Stimulated activated CD8-positive, alpha-beta memory T cell treated with anti-CD3 and anti-CD28 coated beads, Interleukin-2, amount 100 ng/mL, for 48 hours (primary cell): ENCODE measurements at places on chromosomes 7 and 10.
A peak's percentile ranks its signal among the peaks of the same experiment; 100 is the strongest.

GRCh38 chr7:7911369-7912123, 57.0 kb upstream of the GLCCI1 start:
- no peak for DNase-seq

DNA sequence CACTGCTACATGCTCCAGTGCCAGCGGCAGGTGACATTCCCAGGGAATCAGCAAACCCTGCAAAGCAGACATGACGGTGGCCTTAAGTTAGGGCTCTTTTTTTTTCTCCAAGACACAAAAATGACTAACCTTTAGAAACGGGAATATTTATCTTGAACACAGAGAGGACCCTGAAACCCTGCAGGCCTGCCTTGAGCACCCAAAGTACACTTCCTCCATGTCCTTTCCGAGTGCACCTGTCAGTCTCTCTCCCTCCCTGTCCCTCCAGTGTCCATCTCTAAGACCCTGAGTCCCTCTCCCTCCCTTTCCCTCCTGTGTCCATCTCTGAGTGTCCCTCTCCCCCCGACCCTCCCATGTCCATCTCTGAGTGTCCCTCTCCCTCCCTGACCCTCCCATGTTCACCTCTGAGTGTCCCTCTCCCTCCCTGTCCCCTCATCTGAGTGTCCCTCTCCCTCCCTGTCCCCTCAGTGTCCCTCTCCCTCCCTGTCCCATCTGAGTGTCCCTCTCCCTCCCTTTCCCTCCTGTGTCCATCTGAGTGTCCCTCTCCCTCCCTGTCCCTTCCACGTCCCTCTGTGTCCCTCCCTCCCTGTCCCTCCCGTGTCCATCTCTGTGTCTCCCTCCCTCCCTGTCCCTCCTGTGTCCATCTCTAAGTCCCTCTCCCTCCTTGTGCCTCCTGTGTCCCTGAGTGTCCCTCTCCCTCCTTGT, 51.2 kb upstream of the CAMK2B start:
- no peak for DNase-seq

GRCh38 chr10:120403109-120403508, 53.9 kb upstream of the PLPP4 start:
- no peak for DNase-seq

DNA sequence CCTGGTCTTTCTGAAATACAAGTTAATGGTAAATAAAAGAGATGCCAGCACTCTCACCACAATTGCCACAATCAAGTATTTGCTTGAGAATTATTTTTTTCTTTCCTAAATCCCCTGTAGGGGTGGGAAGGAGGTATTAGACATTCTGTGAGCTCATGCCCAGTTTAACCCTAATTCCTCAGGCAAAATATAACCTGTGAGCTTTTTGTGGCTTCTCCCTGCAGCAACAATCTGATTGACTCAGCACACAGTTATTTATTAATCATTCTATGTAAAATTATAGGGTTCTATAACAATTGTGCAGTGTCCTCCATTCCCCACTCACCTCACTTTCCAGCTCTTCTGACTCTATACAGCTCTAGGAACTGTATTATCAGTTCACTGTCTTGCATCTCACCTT, 66.3 kb downstream of the GLI3 start:
- no peak for DNase-seq

DNA sequence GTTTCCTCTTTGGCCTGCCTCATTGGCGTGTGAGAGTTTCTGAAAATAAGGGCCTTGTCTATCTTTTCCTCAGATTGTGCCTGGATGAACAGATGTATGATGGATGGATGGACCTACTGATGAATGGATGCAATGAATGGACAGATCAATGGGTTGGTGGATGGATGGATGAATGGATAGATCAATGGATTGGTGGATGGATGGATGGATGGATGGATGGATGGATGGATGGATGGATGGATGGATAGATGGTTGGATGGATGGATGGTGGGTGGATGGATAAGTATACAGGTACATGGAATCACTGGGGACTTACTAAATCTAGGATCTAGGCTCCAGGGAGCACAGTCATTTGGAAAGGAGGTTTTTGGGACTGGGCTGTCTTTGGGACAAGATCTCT, 331.9 kb downstream of the GRID1 start:
- DNase-seq = no peak

DNA sequence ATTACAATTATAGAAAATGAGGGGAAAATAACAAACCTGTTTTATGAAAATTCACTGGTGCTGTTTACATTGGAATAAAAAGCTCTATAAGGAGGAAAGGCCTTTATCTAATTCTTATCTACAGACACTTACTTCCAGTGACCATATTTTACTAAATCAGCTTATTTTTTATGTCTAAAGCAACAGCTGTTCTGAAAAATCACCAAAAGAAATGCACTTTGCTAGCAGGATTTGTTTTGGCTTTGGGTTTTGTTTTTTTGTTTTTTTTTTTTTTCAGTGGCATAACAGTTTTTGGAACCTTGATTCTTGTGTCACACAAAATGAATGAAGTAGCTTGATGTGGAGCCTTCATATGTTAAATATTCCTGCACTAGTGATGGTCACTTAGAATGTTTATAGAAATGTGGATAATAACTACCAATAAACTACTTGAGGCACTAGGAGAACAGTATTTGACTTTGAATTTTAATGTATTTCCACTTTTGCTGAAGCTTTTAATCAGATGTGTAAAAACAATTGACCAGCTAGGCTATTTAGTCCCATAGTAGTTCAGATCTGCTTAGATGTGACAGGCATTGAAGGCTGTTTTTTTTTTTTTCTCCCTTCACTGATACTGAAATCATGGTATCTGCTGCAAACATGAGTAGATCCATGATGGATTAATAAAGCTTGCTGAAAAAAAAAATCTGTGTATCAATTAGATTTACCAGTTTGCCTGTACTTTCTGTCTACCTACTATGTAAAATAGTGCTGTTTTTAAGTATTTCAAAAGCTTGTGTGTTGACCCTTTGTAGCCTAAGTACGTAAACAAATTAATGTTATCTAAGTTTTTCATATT, 2.8 kb downstream of the ARL4A start:
- no peak for DNase-seq

GRCh38 chr7:5997210-5997808, 11.5 kb downstream of the PMS2 start:
- DNase-seq = no peak

- DNase-seq = no peak
Measured at GRCh38 chr7:16092711-16093110, 328.6 kb downstream of the CRPPA start.

DNA sequence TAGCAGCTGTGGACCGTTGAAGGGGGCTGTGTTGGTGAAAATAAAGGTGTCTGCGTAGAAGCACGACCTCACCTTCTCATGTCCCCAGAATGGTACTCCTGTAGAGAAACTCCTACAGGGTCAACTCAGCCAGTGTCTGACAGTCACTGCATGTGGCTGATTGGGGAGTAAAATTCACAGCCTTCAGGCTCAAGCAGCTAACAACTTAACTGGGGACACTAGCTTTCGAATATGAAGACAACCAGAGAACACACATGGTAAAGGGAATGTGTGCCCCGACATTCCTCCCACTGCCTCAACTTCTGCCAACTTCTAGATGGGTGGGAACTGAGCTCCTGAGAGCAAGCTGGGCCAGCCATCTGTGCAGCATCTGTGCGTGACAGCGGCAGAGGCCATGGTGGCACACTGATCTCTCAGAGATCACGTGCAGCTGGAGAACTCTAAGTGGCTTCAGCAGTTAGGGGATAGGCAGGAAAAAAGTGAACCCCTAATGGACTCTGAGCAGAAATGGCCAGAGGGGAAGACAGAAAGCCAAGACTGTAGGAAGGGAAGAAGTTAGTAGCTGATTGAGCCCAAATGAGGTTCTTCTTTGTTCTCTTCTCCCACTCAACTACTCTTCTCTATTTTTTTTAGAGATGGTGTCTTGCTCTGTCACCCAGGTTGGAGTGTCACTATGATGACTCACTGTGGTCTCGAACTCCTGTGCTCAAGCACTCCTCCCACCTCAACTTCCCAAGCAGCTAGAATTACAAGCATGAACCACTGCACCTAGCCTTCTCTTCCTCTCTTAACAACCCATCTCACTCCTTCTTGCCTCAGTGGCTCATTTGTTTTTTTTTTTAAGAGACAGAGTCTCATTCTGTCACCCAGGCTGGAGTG, 280.8 kb downstream of the ZEB1 start:
- no peak for DNase-seq

- DNase-seq = no peak
Measured at GRCh38 chr7:26792006-26792405, 72.4 kb downstream of the SKAP2 start.

DNA sequence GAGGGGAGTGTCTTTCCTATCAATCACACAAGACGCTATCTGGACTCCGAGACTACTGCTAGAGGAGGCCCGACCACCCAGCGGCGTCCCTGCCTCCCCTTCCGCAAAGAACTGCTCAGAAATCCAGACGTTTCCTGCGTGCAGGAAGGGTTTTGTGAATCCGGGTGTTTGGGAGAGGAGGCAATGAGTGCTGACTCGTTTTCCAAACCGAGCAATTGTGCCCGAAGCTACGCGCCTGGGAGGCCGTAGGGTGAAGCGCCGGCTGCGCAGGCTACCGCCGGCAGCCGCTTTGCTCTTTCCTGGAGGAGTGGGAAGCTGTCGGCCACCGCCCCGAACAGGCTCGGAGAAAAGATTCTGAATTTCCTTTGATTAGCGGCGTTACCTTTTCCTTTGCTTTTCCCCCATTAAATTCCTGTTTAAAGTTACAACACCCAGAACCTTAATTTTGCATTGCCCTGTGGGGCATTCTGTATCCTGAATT, 5.3 kb downstream of the VAX1 start:
- DNase-seq = no peak

GRCh38 chr10:4254101-4254994, 469.3 kb upstream of the KLF6 start:
- DNase-seq = no peak

DNA sequence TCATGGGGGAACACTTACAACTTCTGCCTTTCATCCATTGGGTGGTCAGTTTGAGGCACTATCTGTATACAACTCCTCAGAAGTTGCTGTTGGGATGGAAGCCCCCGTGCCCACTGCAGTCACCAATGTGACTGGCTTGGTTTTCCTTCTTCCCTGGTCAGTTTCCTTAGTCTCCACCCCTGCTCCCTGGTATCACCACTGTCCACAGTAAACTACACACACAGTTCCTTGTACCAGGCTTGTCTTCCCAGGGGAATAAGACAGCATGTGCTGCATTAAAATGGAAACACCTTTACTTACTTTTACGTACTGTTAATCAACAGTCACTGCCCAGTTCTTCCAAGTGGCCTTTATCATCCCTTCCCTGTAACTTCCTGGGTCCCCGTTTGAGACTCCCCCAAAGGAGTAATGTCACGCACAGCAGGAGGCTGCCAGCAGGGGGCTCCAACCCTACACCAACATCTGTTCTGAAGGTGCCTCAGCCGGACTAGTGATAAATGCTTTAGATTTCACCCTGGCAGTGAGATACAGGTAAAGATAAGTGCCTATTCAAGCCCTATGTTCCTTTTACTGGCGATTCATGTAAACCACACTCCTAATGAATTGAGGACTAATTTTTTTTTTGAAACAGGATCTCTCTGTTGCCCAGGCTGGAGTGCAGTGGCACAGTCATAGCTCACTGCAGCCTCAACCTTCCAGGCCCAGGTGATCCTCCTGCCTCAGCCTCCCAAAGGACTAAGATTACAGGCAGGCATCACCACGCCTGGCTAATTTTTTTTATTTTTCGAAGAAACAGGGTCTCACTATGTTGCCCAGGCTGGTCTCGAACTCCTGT, 45.3 kb upstream of the PIK3AP1 start:
- DNase-seq = peak; percentile 70

DNA sequence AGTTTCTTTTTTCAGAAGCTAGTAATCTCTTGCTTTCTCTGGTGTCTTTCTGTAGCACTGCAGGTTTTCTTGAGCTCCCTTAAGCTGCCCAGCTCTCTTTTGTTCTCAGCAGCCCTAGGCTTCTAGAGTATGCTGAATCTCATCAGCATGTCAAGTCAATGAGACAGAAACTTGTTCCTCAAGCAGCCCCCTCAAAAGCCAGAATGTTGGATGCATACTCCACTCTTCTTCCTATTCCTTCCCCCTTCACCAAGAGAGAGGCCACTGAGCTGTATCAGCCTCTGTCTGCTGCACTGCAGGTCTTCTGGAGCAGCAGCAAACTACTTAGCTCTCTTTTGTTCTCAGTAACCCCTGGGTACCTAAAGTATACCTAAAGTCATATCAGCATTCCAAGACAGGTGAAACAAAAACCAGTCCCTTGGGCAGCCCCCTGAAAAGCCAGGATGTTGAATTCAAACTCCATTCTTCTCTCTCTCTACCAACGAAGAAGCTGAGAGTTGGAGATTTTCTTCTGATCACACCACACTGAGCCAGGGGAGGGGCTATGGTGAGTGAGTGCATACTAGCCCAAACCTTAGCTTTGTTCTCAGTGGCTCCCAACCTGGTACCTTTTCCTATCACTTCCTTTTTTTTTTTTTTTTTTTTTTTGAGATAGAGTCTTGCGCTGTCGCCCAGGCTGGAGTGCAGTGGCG, 73.3 kb upstream of the WAC start:
- no peak for DNase-seq

- no peak for DNase-seq
Measured at GRCh38 chr7:158284121-158284520, 303.5 kb downstream of the PTPRN2 start.
